ENCODE measurements at places on chromosomes 5 and 9.
A peak's percentile ranks its signal among the peaks of the same experiment; 100 is the strongest.

DNA sequence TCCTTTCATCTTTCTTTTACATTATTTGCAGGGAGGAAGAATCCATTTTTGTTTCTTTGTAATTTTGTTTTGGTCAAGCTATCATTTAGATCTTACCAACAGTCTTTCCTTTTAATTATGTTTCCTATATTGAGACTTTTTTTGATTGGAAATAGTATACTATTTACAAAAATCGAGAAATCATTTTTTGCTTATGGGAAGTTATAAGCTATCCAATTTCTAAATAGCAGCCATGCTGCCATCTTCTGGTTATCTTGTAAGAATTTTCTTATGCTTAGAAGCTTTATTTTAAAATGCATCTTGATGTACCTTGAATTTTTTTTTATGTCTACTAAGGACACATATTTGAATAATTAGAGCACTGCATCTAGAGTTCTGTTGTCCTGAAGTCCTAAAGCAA, 821.2 kb downstream of the PTPRD start:
- no peak for DNase-seq

DNA sequence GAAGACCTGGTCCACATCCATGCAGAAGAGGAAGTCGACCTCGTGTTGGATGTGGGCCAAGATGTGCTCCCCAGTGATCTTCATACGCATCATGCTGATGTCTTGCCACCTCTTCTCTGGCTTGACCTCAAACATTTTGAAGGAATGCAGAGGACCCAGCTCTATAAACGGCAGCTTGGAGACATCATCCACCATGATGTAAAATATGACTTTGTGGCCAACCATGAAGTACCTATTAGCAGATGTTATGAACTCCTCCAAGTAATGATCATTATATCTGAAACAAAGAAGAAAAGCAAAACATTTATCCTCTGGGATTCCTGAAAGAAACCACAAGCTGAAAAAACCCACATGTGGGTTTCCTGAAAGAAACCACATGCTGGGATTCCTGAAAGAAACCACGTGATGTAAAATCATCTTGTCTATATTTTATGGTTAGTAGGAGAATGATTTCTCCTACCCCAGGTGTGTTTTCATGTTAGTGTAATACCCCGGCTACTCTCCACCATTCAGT, 52.3 kb downstream of the GGTA1 start:
- DNase-seq = no peak

GRCh38 chr9:24793787-24794186, 248.1 kb upstream of the IZUMO3 start:
- no peak for DNase-seq

DNA sequence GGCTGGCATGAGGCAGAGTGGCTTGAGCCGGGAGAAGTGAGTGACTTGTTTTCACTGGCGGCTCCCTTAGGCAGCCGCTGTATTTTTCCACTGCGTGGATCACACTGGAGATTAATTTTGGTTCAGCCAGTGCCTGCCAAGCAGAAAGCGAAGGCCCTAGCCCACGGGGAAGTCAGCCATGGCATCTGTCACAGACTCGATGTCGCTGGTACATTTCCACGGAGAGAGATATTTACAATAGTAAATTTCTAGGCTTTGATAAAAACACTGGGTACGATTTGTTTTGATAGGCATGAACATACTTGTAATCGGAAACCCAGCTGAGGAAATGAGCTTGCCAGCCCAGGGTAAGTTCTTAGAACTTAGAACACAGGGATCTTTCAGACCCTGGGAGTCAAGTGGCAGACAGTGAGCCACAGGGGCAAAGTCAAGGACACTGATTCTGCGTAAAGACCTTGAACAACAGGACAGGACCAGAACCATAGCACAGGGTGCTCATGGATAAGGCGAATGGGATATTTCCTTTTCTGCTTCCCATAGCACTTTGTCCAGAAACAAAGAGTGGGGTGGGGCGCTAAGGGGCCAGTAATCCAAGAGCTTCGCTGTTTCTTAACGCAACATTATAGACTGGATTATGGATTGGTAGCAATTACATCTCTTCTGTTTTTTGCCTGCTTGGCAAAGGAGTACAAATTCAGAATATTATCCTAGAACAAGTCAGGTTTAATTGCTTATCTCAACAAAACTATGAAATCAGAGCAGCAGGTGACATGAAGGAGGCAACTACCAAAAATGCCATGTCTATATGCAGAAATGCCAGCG, 4.5 kb downstream of the DUSP1 start:
- no peak for DNase-seq

GRCh38 chr9:93466416-93467061, 13.2 kb upstream of the FAM120AOS start:
- DNase-seq = no peak

DNA sequence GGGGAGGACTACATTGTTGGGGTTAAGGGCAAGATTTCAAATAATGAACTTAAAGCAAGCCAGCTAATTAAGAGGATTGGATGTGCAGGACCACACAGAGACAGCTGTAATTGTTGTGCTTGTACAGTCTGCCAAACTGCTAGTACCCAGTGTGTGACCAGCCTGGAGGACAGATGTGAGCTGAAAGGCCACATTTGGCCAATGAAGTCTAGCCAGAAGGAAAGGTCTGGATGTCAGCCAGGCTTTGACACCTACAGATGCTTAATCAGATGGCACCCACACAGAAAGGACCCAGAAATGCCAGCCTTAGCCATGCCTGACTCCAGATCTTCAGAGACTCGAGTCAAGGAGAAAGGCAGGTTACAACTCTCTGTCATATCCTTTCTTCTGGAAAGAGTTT, 491.1 kb downstream of the KIF4B start:
- no peak for DNase-seq

DNA sequence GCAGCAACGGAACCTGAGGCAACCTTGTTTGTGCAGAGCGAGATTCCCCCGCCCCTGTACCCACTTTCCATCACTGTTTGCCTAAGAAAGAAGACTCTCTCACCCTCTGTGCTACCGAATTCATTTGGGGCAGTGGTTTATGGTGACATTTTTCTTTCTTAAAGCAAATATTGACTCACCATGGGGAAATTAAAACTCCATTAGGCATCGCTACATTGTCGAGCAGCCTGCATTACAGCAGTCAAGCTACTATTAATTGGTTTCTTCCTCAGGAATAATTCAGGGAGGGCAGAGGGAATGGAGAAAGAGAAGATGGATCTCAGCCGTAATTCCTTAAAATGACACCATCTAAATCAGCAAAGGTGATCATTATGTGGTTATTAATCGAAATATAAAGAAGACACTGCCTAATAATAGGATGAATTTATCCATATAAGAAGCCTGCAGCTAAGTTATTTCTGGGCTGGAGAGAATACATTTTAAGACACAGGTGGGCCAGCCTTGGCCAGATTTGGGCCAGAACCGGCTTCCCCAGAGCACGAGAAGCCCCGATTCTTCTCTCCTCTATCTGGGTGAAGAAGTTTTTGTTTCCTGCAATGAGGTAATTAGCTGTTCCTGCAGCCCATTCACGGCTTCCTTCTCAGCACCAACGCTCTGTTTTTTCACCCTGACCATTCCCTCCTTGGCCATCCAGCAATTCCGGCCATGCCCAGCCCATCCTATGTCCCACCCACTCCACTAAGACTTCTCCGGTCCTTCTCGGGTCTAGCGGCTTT, 16.8 kb downstream of the CFAP77 start:
- DNase-seq = no peak

GRCh38 chr9:132164604-132165362, 2.9 kb downstream of the NTNG2 start:
- DNase-seq = no peak

- peak; percentile 17 for DNase-seq
Measured at GRCh38 chr5:174735498-174736330, 11.3 kb downstream of the MSX2 start.

DNA sequence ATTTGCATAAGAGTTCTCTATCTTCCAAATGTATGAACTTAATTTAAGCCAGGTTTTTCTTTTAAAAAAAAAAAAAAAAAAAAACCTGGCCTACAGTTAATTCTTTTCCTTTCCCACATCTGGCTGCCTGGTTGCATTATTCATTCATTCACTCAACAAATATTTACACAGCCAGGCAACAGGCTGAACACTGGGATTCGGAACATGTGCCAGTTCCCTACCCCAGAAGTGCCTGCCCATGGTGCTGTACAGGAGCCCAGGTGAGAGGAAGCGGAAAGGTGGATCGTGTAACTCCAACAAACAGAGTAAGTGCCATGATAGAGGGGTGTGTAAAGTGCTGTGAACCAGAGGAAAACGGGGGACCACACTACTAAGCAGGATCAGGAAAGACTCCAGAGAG, 93.6 kb downstream of the CDK5RAP2 start:
- DNase-seq = no peak

- peak; percentile 3 for DNase-seq
Measured at GRCh38 chr5:5419291-5420210, 2.9 kb upstream of the ICE1 start.

Data from activated CD4-positive, alpha-beta T cell treated with anti-CD3 and anti-CD28 coated beads, Interleukin-2, Interleukin-6, amounts not matched to agents 100 ng/mL and 50 ng/mL, durations not matched to agents 16 hours and 8 hours (primary cell).